ENCODE measurements at places on chromosomes 5 and 9.

GRCh38 chr9:75548871-75549270 is 341.6 kb upstream of the PCSK5 start:
- no peak for DNase-seq

- no peak for DNase-seq
Observed at GRCh38 chr5:164504141-164504772, 998.8 kb downstream of the MAT2B start.

GRCh38 chr5:141529002-141529401 is 40.1 kb downstream of the PCDHGC5 start:
- no peak for DNase-seq

DNA sequence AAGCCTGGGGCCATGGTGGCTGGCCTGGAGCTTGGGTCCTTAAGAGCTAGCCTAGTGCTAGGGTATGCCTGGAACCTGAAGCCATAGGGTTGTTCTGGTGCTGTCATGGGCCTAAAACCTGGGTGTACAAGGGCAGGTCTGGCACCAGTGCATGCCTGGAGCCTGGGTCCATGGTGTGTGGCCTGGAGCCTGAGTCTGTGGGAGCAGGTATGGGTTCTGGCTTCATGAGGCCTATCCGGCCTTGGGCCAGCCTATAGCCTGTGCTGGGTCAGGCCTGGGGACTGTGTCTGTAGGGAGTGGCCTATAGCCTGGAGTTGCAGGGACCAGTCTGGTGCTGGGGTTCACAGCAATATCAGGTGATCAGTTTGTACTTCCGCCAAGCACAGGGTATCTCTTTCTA is 347.2 kb upstream of the MEF2C start:
- no peak for DNase-seq

DNA sequence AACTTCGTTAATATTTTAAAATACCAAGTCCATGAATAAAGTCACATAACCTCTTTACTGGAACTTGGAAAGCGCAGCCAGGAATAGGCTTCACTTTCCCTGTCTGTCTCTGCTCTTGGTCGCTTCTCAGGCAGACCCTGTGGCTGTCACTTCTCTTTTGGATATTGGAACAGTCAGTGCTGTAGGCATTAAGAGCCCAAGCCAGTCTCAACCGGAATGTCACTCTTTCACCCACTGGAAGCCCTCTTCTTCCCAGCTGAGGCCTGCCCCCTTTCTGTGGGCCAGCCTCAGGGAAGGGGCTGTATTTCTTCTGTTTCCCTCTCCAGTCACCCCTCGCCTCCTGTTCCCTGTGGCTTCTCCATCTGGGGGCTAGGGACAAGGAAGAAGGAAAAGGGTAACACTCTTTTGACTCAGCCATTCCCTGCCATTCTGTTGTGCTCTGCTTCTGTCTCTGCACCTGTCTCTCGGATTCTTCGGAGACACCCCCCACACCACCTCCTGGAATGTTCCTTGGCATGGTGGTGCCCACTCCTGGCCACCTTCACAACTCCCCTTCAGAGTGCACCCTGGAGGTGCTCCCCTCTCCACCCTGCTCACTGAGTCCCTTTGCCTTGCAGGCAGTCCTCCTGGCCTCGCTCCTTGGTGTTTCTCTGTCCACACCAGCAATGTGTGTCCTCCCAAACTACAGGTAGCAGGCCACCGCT is 103.4 kb downstream of the TRIO start:
- no peak for DNase-seq

DNA sequence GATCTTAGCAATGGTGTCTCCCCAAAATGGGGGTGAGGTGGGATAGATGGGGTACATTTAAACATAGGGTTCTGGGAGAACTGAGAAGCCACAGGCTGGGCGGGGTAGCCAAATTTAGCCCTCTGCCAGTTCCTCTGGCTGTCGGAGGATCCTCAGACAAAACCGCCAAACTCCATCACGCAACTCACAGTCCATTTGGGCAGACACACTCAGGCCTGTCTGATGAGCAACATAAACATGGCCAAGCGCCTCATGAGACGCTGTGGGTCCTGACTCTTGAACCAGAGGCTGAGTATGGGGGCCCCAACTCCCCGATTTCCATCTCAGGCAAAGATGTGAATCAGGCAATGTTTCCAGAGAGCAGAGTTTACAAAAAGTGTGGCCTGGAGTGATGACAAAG is 162.3 kb downstream of the FGF18 start:
- no peak for DNase-seq

- DNase-seq = no peak
Observed at GRCh38 chr9:121260457-121261106, 7.4 kb upstream of the GSN start.

- no peak for DNase-seq
Observed at GRCh38 chr5:16740066-16740810, 123.4 kb upstream of the RETREG1 start.

GRCh38 chr5:175681968-175682340 is 24.1 kb downstream of the HRH2 start:
- no peak for DNase-seq

DNA sequence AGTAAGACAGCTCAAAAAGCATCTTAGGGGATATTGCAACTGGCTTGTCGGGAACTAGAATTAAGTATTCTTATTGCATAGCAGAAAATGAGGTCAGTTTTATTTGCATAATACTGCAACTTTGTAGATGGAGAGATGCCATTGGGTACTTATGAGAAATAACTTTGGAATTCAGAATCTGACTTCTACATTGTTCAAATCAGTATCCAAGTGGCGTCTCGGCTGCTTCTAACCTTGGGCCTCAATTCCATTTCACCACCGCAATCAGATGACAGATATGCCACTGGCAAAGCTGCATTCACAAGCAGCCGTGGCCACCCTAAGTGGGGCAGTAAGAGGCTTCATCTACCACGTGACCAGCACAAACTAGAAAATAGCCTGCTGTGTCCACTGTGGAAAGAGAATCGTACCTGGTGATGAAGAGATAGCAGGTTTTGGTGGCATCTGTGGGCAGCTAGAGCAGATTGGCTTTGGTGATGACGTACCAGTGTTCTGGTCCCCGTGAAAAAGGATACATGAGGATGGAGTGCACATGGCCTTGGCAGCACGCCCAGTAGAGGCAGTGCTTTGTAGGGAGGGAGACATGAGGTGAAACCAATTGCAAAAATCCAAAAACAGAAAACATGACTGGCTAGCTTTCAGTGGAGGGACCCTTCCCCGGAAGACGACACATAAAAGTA is 116.6 kb downstream of the KLHL3 start:
- no peak for DNase-seq

- no peak for DNase-seq
Observed at GRCh38 chr9:35932735-35933134, 23.4 kb downstream of the SPAAR start.

DNA sequence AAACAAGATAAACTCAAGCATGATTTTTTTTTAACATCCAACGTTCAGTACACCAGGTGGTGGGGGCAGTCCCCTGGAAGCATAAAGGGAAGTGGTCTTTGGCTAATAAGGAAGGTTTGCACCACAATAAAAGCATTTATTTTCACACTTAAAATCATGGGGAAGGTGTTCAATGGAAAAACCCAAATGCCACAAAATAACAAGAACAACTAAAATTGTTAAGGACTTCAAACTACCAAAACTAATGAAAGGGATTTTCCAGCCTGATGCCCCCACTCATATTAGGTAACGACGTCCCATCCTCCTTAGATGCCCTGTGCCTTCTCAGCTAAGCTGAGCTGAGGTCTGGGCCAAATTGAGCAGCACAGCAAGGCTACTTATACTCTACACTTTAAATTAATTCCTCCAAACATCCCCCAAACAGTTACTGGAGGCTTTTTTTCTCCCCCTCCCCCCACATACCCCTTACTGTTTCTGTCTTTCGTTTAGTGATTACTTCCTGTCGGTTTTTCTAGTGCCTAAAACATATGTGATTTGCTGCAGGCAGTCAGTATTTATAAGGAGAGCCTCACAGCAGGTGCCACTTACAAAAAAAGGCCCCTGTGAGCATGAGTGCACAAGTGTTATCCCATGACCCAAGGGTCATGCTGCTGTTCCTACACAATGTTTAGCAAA is 259.7 kb upstream of the ZNF608 start:
- no peak for DNase-seq

DNA sequence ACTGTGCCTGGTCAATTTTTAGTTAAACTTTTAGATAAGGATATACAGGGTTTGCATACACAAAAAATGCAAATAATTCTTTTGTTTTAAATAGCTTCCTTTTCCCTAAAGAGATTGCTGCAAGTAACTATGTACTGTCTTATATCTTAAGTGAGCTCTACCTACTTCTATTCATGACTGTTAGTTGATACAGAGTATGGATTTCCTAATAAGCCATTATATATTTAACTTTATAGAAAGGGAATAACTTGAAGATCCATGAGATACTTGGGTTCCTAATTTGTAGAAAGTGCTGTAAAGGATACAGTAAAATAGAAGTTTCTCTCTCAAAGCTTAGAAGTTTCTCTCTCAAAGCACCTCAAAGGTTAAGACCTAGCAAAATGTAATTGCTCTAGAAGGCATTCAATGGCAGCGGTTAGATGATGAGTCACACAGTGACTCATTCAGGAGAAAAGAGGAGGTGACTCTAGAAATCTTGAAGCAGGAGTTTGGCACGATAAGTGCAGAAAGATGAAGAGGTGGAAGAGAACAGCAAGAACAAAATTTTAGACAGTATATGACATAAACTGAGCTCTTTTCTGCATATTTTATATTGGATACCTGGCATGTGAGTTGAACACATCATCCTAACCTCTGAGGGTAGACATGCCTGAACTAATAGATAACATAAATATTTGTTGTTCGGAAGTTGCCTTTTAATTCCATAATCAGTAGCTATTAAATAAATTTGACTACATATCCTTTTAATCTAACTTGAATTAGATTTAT is 5.5 kb upstream of the DNAJC21 start:
- DNase-seq = no peak

GRCh38 chr5:102018690-102019089 is 277.4 kb downstream of the SLCO4C1 start:
- no peak for DNase-seq

DNA sequence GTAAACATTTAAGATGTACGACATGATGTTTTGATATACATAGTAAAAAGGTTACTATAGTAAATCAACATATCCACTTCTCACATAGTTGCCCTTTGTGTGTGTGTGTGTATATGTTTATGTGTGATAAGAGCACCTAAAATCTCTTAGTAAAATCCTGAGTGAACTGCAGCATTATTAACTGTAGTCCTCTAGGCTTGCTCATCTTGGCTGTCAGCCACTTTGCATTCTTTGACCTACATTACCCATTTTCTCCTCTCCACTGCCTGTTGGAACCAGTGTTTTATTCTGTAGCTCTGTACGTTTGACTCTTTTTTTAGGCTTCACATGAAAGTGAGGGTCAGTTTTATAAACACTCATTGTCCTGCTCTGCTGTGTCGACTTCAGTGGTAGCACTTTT is 24.4 kb downstream of the C5orf22 start:
- DNase-seq = no peak

GRCh38 chr5:133854554-133854953 is 113.9 kb downstream of the C5orf15 start:
- no peak for DNase-seq

DNA sequence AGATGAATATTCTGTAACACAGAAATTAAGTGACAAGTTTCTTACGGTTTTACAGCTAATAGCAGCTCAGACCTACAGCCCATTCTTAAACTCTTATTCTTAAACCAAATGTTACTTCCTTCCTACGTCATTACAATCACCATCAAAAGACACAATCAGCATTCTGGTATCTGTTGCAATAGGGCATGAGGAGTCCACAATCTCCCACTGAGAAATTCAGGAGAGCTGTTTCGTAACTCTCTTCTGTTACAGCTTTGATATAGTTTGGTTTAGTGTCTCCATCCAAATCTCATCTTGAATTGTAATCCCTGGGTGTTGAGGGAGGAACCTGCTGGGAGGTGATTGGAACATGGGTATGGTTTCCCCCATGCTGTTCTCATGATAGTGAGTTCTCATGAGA is 163.4 kb downstream of the GAS1 start:
- no peak for DNase-seq

DNA sequence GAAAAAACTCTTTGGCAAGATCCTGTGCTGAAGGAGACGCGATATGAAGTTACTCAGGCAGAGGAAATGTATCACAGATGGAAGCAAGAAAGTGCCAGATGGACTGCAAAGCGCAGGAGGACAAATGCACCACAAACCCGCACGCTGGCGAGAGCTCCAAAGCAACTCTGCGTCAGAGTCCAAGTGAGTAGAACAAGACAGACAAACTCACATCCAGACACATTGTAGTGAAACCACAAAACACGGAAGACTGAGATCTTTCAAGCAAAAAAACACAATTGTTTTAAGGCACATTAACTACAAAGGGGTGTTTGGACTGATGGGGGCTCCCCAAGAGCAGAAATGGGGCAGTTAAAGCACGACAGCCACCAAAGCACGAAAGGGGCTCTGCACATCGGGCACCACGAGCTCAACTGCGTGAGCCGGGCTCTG is 39.2 kb upstream of the NKD2 start:
- DNase-seq = no peak
